C1 segment of cervical spinal cord (tissue), 14 donors: ENCODE measurements at places on chromosomes 2 and 18.

DNA sequence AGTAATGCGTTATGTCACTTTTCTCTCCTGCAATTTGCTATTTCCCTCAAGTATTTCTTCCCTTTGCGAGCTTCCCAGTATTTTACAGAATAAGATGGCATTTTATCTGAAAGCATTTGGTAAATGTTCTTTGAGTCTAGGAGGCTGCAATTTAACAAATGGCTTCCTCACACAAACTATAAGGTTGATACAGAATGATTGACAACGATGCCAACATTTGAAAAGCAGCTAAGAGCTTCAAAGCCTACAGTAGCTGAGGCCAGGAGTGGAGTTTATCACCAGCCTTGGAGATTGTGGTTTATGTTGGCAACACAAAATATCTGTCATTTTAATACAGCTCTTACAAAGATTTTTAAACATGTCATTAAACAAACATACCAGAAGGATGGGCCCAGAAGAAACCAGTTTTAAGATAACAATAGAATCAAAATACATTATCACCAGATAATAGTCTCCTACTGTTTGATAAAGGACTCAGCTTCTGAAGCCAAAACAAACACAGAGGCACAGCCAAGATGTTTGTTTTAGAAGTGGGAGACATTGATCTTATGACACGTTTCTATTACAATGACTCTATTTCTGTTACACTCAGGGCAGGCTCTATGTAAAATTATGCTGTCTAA, 711.4 kb upstream of the ACVR2A start:
- DNase-seq, result no peak

DNA sequence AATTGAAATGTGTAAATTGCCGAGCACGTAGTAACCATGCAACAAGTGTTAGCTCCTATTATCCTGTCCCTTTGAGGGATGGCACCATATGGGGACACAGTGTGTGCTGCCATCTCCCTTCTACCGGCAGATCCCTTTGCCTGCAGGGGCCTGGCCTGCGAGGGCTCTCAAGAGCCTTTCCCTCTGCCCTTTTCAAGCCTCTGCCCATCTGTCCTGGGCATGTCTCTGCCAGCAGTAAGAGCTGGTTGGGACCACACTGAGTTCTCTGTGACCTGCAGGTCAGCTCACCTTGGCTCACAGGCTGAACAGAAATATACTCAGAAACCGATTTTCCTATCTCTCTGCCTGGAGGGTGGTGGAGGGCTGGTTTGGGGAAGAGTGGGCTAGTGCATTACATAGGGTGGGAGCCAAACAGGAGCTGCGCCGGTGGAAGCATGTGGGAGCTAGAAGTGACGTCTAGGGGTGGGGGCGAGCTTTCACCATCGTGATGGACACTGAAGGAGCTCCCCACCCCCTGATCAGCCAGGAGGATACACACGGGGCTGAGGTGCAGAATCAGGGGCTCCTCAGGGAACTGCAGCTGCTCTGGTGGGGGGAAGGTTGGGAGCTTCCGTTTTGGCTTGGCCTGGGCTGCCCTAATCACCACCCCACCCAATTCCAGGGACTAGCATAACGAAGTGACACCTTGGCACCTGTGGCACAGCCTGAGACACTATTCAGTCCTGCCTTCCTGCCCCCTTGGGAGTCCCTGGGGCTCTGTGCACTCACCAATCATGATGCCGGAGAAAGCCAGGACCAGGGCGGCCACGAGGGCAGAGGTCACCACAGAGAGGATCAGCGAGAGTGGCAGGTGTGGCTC, 109.7 kb downstream of the CLIP4 start:
- no peak for DNase-seq

- DNase-seq, result no peak
These were observed 162.0 kb downstream of the DTNA start for GRCh38 chr18:34872066-34872465.

- DNase-seq, result no peak
These were observed 9.7 kb downstream of the CTAGE1 start for GRCh38 chr18:22408059-22408458.

GRCh38 chr2:16250466-16250865, 310.1 kb downstream of the MYCN start:
- DNase-seq, result no peak

GRCh38 chr2:195563857-195564512, 93.0 kb upstream of the SLC39A10 start:
- DNase-seq, result no peak

DNA sequence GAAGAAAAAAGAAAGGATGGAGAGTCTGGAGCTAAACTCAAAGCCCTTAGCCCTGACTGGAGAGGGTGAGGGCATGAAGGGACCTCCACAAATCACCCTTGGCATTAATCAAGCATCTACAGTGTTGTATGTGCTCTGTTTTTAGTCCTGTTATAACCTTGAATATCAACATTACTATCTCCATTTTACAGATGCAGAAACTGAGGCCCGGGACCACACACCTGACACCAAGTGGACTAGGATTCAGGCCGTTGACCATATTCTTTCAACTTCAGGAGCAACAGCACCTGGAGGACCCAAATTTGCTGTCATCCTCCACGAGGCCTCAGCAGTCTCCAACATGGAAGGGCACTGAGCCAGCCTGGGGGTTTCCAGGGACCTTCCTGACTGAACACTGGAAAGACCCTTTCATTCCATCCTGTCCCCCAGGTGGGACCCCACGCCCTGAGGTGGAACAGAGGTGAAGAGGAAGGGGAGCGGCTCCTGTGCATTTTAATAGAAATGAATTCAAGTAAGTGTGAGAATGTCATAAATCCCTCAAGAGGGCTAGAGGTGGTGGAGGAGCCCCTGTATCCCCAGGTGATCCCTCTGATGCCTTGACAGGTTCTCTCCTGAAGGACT, 41.0 kb downstream of the SERTAD2 start:
- no peak for DNase-seq

GRCh38 chr2:147463881-147464520, 380.8 kb upstream of the ACVR2A start:
- DNase-seq, result no peak

DNA sequence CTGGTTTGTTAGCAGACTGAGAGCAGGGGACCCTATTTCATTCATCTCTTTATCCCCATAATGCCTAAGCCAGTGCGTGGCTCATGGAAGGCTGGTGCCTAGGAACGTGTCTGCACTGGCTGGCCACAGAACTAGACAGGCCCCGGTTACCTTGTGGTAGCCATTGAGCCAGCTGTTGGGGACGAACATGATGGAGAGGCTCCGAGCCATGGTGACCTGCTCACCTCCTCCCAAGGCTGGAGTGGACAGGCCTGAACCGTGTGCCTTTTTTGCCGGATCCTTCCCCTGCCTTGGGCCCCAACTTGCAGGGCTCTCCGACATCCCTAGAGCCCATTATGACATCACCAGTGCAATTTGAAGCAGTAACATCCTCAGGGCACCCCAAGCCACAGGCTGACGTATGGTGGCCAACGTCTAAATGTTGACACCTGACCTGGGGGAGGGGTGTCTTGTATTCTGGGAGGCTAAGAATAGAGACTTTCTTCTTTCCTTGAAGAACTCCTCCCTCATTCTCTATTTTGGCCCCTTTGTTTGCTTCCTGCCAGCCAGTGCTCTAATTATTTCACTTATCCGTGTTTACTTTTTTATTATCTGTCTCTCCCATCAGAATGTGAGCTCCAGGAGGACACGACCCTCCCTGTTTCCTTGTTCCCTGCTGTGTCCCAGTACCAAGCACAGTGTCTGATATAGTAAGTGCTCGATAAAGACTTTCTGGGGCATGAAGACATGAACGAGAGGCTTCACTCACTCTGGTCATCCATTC, 12.2 kb upstream of the DNPEP start:
- DNase-seq, result no peak

DNA sequence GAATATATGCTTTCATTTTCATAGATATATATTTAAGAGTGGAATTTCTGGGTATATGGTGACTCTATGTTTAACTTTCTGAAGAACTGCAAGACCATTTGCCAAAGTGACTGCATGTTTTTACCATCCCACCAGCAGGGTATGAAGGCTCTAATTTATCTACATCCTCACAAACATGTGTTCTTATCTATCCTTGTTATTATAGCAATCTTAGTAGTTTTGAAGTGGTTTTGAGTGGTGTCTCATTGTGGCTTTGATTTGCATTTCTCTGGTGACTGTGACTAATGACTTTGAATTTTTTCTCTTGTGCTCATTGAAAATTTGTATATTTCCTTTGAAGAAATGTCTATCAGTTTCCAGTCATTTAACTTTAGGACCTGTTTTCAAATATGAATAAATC, 310.2 kb upstream of the NRP2 start:
- DNase-seq, result no peak

- DNase-seq, result no peak
These were observed 93.2 kb upstream of the PKDCC start for GRCh38 chr2:41954304-41955291.

GRCh38 chr2:159399716-159400415, 113.4 kb upstream of the WDSUB1 start:
- DNase-seq, result no peak

- DNase-seq, result no peak
These were observed 137.8 kb downstream of the PID1 start for GRCh38 chr2:229133155-229133772.

DNA sequence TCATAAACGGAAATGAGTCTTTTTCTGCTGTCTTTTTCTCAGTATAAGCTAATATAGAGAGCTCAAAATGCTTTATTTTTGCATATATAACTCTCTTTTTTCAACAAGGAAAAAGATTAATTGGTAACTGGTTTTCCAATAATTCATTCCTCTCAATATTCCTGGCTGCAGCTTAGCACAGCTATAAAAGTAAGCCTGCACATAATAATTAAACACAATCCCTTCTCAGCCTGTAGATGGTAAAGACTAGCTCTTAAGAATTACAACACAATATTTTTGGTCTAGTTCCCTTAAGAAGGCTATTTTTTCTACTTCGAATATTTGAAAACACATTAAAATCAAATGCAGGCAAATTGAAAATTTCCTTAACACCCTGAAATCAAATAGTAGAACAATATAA, 258.0 kb downstream of the DOK6 start:
- DNase-seq, result no peak

GRCh38 chr2:26300234-26300925, 45.6 kb upstream of the SELENOI start:
- DNase-seq, result peak; percentile 10

DNA sequence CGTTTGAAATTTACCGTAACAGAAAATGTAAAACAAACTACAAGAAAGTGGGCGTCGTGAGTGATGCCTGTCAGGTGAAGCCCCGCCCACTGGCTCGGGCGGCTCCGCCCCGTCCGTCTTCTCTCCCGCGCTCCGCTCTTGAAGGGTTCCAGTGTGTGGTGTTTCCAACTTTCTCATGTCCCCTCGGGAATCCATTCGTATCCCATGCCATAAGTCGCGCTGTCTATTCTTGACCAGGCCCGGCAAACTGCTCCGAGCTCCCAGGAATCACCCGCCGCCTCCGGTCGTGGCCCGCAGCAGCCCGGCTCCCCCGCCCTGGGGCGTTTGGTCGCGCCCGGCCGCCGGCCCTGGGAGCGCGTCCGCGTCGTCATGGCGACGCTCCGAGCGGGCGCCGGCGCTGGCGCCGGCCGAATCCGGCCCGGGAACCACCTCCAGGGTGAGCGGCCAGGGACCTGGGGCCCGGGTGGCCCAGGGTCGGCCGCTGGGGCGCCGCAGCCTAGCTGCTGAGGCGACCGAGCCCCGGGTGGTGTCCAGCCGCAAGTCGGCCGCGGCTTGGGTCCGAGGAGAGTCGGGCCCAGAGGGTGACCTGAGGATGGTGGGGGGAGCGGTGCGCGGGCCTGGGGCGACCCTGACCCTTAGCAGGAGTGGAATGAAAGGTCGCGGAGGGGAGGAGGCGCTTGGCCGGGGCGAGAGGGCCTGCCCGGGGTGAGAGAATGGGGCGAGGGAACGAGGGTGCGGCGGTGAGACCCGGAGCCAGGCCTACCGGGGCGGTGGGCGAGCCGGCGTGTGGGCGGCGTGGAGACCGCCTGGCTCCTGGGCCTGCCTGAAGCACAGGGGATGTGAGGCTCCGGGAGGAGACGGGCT, at the start of gene CFAP221:
Gene CFAP221, plus strand, starts transcription at position 375 of the 864 bp plus-strand sequence. CDS start 1,683 bp downstream, outside the sequence.
- DNase-seq, result peak; percentile 28

- no peak for DNase-seq
These were observed 65.8 kb downstream of the RBMS1 start for GRCh38 chr2:160427629-160428404.

GRCh38 chr2:15127876-15128275, 433.3 kb downstream of the NBAS start:
- DNase-seq, result no peak

DNA sequence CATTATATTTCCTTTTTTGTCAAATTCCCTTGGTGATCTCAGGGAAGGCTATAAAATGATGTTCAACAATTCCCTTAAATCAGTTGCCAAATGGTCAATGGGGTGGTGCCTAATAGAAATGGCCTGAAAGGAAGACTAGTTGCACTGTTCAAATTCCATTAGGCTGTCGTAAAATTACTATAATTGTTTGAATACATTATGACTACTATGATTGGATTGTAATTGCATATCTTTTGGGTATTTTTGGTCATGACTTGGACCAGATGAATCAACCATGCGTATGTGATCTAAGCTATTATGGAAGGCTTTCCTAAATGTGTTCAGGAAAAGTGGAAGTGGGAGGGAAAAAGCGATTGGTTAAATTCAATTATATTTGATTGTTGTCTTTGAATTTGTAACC, 41.3 kb upstream of the KCNE4 start:
- no peak for DNase-seq

GRCh38 chr2:238561230-238561629, 134.5 kb downstream of the ASB1 start:
- DNase-seq, result no peak

DNA sequence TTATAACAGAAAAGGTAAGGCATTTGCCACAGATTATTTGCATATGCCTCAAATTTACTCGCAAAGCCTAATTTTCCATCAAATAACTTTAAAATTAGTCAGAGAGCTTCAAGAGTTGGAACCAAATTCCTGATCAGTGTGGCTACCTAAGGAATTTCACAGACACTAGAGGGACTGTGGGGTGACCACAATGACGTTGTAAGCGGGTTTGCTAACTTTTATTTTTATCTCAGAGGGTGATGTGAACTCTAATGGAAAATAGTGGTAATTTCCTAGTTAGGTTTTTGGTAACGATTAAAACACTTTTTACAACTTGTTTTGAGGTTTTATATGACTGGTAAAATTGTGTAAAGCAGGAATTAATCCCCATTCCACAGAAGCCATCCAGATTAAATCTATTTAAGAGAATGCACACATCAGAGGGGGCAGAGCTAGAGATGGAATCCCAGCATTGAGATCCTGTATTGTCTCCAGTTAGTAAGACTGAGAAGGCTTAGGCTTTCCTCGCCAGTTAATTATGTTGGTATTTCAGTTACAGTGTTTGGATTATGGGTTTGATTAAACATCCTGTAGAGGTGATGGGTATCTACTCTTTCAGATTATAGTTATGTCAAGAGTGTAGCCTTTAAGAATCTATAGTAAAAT, 129.0 kb downstream of the GPD2 start:
- DNase-seq, result no peak

DNA sequence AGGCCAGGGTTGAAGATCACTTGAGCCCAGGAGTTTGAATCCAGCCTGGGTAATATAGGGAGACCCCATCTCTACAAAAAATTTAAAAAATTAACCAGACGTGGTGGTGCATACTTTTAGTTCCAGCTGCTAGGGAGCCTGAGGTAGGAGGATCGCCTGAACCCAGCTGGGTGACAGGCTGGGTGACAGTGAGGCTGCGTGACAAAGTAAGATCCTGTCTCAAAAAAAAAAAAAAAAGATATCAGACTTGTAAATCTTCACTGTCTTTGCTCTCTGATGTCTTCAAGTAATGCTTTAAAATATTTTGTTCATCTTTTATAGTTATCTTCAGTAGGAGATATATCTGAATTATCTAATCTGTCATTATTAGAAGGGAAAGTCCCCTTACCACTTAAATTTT, 10.5 kb downstream of the CAMKMT start:
- no peak for DNase-seq

- DNase-seq, result no peak
These were observed 14.0 kb downstream of the TMEM127 start for GRCh38 chr2:96251721-96252292.

- DNase-seq, result no peak
These were observed 1.3 kb downstream of the PTMA start for GRCh38 chr2:231709636-231709980.
